ENCODE measurements at places on chromosomes 2 and 18.

DNA sequence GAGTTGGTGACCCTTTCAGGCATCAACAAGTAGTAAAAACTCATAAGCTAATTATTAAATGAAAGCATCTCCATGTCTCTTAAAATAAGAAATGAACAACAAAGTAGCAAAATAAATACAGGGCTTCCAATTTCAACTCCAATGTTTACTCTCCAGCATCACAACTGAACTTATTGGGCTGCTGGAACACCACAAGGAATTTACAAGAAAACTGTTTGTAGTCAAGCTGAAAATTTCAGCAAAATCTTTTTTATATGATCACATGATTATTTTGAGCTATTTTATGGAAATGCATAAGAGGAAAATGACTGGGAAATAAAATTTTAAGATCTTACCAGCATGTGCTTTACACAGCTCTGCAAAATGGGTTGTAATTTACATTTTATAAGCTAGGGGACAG, 28.1 kb downstream of the COBLL1 start:
- DNase-seq = no peak

DNA sequence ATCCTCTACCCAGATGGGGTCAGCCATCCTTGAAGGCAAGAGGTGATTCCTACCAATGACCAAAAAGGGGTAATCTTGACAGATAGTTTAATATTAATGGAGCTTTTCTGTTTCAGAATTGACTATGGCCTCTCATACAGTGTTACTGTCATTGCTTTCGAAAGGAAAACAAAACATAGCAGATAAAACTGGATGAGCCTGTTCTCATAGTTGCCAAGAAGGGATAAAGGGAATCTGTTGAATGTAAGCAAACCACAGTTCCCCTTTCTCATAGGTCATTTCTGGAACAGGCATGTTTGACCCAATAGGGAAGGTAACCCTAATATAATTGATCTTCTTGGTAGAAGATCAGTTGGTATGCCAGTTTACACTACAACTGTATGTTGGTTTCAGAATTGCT, 1.6 kb downstream of the RAB27B start:
- no peak for DNase-seq

- no peak for DNase-seq
These were observed 36.8 kb downstream of the ADAM23 start for GRCh38 chr2:206480161-206480560.

- DNase-seq = no peak
These were observed 111.3 kb downstream of the DOCK10 start for GRCh38 chr2:224930990-224931389.

GRCh38 chr2:98515250-98515991, 70.8 kb downstream of the INPP4A start:
- no peak for DNase-seq

DNA sequence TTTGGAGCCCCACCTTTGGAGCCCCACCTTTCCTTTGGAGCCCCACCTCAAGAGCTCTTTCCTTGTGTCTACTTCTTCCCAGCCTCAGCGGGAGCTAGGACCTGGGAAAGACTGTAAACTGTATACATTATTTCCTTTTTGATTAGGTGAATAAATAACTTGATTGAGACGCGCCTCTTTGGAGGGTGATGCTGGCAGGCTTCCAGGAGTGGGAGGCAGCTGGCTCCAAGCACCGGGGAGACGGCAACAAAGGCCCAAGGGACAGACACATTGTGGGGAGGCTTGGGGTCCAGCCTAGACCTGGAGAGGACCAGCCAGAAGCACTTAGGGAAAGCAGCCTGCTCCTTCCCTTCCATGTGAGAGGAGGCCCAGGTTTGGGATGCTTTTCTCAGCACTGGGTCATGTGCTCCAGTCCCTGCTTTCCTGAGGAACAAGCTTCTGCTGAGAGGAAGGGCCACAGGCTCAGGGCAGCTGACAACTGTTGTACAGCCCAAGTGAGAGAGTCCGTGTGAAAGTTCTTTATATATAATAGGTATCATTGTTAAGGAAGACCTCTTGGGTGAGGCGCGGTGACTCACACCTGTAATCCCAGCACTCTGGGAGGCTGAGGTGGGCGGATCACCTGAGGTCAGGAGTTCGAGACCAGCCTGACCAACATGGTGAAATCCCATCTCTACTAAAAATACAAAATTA, 297.2 kb upstream of the SLC14A2 start:
- no peak for DNase-seq

DNA sequence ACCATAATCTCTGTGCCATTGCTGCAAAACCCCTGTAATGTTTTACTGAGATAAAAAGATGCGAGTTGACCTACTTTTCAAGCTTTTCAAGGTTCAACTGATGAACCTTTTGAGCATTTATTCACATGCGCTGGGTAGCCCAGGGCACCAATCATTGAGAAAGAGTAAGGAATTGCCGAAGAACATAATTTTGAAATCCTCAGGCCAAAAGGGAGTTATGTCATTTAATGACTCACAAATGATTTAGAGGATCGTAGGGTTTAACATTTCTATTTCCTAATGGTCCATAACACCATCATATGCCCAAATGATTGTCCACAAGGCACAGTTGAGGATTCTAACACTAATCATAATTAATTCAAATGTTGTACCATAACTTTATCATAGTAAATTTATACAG, 20.2 kb upstream of the DLX1 start:
- no peak for DNase-seq

- DNase-seq = no peak
These were observed 905 bp upstream of the IAH1 start for GRCh38 chr2:9473308-9473984.

DNA sequence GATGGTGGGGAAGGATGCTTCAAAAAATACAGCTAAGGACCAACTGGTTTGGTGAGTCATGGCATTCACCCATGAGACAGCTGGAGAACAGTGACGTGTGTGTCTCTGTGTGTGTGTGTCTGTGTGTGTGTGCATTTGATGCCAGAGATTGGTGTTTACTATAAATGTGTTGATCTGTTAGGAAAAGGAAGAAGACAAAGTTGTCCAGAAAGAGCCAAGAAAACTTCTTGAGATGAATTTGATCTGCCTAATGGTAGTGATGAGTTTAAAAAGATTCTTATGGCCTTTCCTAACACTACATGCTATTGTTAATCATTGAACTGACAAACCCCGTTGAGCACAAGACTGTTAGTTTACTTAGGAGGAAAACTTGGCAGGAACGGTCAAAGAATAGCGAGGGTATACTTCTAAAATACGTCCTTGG, 36.4 kb upstream of the IL1R1 start:
- no peak for DNase-seq

GRCh38 chr2:208256192-208256782, 1.4 kb upstream of the IDH1 start:
- DNase-seq = no peak

DNA sequence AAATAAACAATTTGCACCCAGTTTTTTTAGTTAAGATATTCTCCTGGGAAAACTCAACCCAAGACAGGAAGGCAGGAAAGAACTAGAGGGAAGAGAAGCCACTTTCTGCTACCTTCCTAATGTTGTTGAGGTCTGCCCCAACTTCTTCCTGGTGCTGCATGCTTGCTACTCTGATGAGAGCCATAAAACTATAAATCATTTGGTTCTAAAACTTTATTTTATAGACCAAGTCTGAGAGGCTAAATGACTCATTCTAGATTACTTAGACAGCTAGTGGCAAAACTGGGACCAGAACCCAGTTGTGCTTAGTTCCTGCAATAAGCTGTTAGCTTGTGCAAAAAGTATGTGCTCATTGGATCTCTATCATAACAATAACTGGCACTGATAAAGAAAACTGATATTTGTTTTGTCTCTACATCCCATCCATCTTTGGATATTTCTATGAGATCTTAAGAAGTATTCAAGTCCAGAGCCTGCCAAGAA, 344.9 kb upstream of the SLC14A2 start:
- DNase-seq = no peak

- DNase-seq = no peak
These were observed 408.0 kb upstream of the RGPD4 start for GRCh38 chr2:107418708-107419107.

DNA sequence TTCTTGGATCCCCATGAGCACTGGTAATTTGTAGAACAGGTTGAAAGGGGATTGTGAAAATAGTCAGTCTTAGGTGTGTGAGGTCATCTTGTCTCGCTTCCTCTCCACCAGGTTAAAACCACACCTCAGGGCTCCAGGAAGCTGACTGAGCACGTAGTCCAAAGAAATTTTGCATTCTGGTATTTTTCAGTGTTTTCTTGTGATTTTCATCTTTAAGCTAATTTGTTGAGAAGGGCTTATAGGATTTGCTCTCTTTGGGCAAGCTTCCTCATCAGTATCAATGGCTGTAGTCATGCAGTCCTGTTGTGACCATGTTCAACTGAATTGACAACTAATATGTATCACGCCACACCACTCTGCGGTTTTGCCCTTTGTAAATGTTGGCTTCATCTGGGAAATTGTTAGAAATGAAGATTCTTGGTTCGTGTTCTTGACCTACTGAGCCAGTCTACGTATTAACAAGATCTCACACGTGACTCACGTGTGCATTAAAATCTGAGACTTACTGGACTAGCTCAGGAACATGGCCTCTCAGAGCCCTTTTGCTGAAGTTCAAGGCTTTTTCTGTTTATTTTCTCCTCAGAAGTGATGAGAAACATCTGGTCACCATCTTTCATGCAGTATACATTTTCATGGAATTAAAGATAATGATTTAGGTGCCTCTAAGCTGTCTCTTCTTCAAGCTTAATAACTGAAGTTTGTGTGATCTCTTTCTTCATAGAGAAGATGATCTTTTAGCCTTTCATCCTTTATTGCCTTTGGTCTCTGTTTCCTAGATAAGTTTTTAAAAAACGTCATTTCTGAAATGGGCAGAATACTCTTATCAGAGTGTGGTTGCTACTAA, 32.8 kb downstream of the FMNL2 start:
- no peak for DNase-seq

- no peak for DNase-seq
These were observed 57.8 kb downstream of the VIL1 start for GRCh38 chr2:218476676-218477075.

DNA sequence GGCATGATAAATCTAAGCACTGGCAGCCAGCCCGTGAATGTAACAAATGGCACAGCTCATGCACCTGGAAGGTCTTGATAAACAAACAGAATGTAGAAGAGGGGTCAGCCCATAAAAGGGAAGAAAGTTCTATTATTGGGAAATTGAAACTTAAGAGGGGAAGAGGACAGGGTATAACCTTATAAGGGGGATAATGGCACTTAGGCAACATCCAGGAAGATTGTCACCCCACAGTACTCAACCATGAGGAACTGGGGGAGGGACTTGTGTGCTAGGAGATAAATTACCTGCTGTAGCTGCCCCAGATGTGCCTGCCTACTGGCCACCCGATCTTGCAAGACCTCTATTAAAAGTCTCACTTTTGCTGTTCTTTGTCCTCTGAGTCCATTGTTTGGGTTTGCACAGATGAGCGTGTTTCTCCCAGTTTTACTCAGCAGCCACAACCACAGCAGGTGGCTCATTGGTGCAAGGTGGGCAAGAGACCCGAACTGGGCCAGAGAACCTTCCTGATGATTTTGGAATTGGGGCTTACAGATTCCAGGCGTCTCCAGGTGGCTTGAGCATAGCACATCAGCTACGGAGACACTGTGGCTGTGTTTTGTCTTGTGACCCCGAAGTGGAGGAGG, 79.0 kb upstream of the TAF1B start:
- no peak for DNase-seq

GRCh38 chr2:23399674-23400261, 14.8 kb downstream of the KLHL29 start:
- DNase-seq = no peak

- DNase-seq = no peak
These were observed 49.4 kb upstream of the KCNF1 start for GRCh38 chr2:10862330-10862729.

All from stimulated activated CD8-positive, alpha-beta memory T cell treated with anti-CD3 and anti-CD28 coated beads, Interleukin-4, amount 100 ng/mL, for 1 hour (primary cell).